ENCODE measurements at places on chromosomes 5 and 9. TPM values are rescaled to one million over a fixed set of nuclear protein-coding genes. Genes with fewer than 3 reads are reported as not detected.

CEL gene
- total RNA-seq, result 0.69 TPM

FCN2 gene
- not detected for total RNA-seq

CCDC192 gene
- total RNA-seq, result not detected

ARID3C gene
- total RNA-seq, result 0.20 TPM

FAXDC2 gene
- 0.17 TPM for total RNA-seq

ZNF483 gene
- total RNA-seq, result 0.56 TPM

CLK4 gene
- 8.7 TPM for total RNA-seq

BAAT gene
- 0.56 TPM for total RNA-seq

PDE6A gene
- total RNA-seq, result 0.30 TPM

ZBED3 gene
- total RNA-seq, result 4.2 TPM

RCL1 gene
- total RNA-seq, result 57.6 TPM

SPINK4 gene
- total RNA-seq, result not detected

SLC27A6 gene
- not detected for total RNA-seq

CAVIN4 gene
- 0.39 TPM for total RNA-seq

UBE2R2 gene
- 44.9 TPM for total RNA-seq

PCDHGA8 gene
- total RNA-seq, result not detected

BTNL8 gene
- not detected for total RNA-seq

TIMD4 gene
- 0.60 TPM for total RNA-seq

All from A549 treated with dexamethasone at 1 μM for 4 hours (cell line).